ENCODE measurements at places on chromosomes 3 and 15.

DNA sequence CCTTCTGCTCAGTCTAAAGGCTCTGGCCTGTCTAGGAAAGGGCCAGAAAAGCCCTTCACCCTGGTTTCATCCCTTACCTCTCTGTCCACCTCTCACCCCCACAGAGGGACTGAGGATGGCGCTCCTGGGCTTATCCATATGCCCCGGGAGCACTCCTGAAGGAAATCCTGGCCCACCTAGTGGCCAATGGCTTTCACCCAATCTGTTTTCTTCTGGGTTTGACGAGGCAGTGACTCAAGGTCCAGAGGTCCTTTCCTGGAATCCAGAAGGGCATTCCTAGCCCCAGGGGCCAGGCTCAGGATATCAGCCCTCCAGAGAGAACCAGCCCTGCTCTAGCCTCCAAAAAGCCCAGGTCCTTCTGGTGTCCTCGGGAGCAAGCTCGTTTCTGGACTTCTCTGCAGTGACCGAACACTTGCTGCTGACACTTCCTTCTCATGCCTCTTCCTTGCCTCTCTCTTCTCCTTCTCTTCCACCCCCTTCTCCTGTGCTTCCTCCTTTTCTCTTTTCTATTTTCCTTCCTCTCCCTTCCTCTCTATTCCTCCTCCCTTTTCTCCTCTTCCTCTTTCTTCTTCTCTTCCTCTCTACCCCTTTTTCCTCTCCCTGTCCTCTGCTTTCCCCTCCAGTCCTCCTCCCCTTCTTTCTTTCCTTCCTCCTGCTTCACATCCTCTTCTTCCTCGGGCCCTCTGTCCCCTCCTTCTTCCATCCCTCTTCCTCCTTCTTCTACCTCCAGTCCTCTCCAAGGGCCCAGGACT lies 59.6 kb downstream of the RHCG start:
- DNase-seq, result no peak

- peak; percentile 64 for DNase-seq
These were observed 34.3 kb downstream of the TMEM44 start for GRCh38 chr3:194598771-194599557.

- peak; percentile 71 for DNase-seq
These were observed 67.0 kb downstream of the TNIK start for GRCh38 chr3:171393032-171393744.

GRCh38 chr15:31158858-31159569 lies 57.5 kb upstream of the TRPM1 start:
- no peak for DNase-seq

DNA sequence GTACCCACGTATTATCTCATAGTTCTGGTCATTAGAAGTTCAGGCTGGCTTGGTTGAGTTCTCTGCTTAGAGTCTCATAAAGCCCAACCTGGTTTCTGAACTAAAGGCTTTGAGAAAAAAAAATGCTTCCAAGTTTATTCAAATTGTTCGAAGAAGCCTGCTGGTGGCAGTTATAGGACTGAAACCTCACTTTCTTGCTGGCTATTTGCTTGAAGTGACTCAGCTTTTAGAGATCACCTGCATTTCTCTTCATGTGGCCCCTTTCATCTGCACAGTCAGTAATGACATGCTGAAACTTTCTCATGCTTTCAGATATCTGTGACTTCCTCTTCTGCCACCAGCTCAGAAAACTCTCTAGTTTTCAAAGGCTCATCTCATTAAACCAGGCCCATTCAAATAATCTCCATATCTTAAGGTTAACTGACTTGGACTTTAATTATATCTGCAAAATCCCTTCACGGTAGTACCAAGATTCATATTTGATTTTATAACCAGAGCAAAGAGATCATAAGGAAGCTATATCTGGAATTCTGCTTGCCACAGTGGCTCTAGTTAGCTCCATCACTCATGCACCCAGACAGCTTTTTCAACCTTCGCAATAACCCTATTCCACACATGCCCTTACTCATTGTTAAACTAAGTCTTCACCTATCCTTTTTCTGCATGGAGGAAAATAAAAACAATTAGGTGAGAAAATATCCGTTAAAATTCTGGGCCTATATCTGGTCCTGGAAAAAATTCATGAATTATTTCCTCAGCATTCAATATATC lies 433.8 kb upstream of the CBLB start:
- DNase-seq, result no peak

DNA sequence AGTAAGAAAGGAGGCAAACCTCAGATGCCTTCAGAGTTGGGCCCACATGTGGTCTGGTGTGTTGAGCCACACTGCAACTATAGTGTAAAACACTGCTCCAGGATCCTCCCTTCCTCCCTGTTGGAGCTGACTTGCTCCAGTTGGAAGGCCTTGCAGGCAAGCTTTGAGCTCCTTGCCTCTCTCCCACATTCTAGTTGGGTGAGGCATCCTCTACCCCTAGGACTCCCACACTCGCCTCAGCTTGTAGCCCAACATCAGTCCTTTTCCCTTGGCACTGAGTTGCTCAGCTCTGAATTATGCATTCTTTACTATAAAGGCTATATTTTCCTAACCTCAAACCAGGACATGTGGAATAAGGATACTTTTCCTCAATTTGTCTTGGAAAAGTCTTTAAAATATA lies 143.9 kb downstream of the NECTIN3 start:
- no peak for DNase-seq

DNA sequence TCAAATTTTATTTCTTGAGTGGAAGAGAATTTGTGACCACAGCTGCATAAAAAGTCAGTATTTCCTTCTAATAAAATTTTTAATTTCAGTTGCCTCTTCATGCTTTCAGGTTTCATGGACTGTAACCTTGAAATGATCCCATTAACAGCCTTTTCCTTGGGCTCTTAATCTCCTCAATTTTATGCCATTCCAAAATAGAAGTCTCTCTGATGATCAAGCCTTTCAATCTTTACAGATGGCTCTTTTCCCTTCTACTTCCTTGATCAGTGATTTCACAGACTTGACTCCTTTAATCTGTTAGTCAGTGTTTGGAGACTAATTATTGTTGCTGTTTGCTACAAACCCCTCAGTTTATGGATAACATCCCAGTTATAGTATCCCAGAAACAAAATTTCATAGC lies 11.9 kb downstream of the TSC22D2 start:
- DNase-seq, result no peak

DNA sequence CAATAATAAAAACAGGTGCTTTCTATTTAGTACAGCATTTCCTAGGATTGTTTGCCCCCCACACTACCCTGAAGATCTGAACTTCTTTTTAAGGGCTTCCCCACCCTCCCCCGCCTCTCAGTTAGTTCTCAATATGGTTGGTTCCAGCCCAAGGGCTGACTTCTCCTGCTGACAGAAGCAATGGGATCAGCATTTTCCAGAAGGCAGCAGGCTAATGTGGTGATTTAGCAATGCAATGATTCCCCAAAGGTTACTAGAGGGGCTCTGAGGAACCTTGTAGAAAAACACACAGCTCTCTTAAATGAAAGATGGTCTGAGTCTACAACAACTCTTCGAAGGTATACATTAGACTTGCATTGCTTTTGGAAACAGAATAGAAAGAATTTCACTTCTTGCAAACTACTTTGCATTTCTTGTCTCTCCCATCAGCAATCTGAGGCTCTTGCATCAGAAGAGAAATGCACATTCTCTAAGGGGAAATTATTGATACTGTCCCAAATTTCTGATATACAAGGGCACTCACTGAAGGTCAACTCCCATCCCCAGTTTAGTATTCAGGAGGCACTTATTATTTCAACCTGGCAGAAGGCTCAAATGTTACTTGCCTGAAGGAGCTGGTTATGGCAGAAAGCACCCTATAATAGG lies 30.3 kb downstream of the FGF12 start:
- no peak for DNase-seq

- DNase-seq, result no peak
These were observed 21.6 kb downstream of the CCDC80 start for GRCh38 chr3:112619295-112619694.

DNA sequence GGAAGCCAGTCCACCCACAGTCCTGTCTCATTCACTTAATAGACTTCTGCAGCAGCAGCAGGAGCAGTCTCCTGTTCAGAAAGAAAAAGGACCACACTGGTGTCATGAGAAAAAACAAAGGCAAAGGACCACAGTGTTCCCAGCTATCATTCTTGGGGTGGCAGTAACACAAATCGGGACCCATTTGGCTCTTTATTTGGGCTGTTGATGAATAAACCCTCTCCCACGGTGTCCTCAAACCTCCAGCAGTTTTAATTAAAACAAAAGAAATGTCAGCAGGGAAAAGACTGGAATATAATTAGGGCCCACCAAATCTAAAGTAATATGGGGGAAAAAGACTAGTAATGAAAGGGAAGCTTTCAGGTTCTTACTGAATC lies 210.5 kb upstream of the SLC2A2 start:
- DNase-seq, result no peak

DNA sequence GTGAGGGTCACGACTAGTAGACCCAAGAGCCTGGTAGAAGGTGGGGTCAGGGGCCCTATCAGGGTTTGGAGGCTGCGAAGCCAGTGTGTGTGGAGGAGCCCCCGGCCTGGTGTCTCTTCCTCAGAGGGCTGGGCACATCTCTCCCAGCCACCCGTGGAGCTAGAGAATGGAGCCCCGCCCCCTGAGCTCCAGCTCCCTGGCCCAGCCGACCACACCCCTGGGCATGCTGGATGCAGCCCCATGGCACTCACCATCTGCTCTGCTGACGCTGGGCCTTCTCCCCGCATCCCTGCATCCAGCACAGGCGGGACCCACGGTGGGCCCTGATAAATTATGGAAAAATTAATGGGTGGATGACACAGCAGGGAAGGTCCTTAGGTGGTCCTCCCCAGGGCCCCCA lies 17.5 kb downstream of the ANKRD63 start:
- no peak for DNase-seq

- peak; percentile 92 for DNase-seq
These were observed 208.5 kb downstream of the LPP start for GRCh38 chr3:188362405-188362831.

- peak; percentile 13 for DNase-seq
These were observed 17.7 kb upstream of the LAMP3 start for GRCh38 chr3:183180110-183180783.

DNA sequence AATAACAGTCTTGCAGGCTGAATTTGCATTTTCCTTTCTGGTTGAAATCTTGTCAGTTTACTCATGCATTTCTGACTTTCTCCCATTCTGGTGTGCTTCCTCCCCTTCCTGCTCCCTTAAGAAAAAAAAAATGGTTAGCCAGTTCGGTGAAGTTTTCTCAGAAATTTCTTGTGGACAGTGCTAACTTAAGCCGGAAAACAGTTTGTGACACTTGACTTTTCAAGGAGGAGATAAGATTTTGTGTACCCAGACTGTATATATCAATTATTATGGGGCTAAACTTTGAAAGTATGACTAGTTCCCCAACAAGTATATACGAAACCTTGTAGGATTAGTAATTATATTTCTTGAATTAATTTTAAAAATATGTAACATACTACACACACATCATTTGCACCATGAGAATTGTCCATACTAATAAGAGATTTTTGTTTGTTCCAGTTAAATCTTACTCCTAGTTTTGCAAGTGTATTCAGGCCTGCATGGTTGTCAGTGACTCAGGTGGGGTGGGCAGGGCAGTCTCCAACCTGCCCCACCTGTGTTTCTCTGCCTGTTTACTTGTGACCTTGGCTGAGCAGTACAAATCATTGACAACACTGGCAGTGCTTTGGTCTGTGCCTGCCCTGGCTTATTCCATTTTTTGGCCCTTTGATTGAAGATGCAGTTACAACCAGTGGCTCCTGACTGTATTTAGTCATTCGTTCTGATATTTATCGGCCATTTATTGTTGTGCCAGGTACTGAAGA lies 19.1 kb downstream of the UBE2E1 start:
- DNase-seq, result no peak

- DNase-seq, result peak; percentile 83
These were observed 78.0 kb downstream of the CPN2 start for GRCh38 chr3:194272861-194273742.

- no peak for DNase-seq
These were observed 435.6 kb downstream of the GOLGA6L6 start for GRCh38 chr15:20106026-20106425.

DNA sequence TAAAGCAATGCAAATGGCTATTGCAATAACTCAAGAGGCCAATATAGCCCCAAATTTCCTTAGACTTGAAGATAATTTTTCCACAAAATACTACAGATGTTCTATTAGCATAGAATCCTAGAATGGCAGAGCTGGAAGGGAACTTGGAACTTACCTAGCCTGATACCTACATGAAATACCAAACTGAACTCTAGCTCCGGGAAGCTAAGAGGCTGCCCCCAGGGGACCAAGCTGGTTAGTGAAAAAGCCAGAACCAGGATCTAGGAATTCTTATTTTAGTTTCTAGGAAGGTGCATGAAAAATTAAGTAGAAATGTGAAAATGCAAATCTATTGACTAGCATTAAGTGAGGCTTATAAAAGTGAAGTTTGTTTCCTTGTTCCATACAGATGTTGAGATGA lies 256.0 kb upstream of the CBLB start:
- no peak for DNase-seq

DNA sequence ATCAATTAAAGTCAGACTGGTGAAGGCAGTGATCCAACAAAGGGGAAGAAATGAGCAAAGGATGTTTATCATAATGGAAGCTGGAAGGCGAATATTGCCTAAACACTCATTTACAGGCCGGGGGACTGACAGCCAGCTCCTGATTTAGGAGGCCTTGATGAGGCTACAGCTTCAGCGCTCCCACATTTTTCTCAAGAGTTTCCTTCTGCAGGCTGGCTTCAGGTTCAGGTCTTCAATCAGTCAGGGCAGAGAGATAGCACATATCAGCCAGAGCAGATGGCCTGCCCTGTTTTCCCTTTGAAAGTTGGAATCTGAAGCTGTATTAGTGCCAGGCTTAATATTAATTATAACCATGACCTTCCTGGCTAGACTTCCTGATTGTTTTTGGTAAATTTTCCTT lies 218.9 kb downstream of the SV2B start:
- DNase-seq, result no peak

DNA sequence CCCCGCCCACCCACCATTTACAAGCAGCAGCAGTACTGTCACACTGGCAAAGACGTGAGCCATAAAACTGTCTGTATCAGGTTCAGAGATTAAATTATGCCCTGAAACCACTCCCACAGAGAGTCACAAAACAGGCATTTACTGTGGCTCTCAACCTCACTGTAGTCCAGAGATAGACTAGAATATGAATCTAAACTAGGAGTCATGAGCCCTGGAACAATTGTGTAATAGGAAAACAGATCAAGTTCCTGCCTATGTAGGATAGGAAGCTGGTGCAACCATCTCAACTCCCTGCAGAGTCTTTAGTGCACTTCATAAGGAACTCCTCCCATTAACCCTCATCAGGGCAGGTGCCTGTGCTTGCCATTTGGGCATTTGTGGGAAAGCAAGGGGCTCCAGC lies 61.7 kb downstream of the FAM227B start:
- DNase-seq, result peak; percentile 11

GRCh38 chr3:188780193-188781147 lies 391.3 kb upstream of the TPRG1 start:
- DNase-seq, result peak; percentile 81

DNA sequence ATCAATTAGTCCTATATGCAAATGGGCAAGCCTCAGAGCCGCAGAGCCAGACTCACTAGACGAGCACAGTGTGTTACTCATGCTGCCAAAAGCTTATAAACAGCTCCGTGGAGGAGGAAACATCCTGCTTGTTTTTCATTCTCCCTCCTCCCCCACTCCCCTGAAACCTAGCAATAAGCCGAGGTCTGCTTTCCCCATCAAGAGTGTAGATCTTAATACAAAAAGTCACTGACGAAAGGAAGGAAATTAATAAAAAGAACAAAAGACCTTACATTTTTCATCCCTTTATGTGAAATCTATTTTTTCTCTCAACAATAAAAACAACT lies 88.5 kb downstream of the XXYLT1 start:
- peak; percentile 87 for DNase-seq
